ENCODE measurements at places on chromosomes 5 and 9. TPM values are rescaled to one million over a fixed set of nuclear protein-coding genes. Genes with fewer than 3 reads are reported as not detected.

Gene ZNG1F
- total RNA-seq, result 2.0 TPM

Gene OBP2B
- not detected for total RNA-seq

Gene GLT6D1
- total RNA-seq, result not detected

Gene RETREG1
- total RNA-seq, result 25.2 TPM

Gene PCDHGA6
- total RNA-seq, result 0.68 TPM

Gene ANKRD55
- 0.75 TPM for total RNA-seq

Gene ATOSB
- 6.3 TPM for total RNA-seq
